K562 (cell line): ENCODE measurements at places on chromosomes 16 and 17. TPM values are rescaled to one million over a fixed set of nuclear protein-coding genes. Genes with fewer than 3 reads are reported as not detected.

GRCh38 chr16:57469046-57469445 is 6.6 kb downstream of the POLR2C start:
- H3K27ac ChIP-seq = no peak overlapping the region
- H3K36me3 ChIP-seq = peaks cover 90% of the 10 kb centered on the region
- H3K4me1 ChIP-seq = no peaks in the 10 kb centered on the region; the same call in 2 of the 3 replicates
- no peak overlapping the region for H3K4me3 ChIP-seq

DNA sequence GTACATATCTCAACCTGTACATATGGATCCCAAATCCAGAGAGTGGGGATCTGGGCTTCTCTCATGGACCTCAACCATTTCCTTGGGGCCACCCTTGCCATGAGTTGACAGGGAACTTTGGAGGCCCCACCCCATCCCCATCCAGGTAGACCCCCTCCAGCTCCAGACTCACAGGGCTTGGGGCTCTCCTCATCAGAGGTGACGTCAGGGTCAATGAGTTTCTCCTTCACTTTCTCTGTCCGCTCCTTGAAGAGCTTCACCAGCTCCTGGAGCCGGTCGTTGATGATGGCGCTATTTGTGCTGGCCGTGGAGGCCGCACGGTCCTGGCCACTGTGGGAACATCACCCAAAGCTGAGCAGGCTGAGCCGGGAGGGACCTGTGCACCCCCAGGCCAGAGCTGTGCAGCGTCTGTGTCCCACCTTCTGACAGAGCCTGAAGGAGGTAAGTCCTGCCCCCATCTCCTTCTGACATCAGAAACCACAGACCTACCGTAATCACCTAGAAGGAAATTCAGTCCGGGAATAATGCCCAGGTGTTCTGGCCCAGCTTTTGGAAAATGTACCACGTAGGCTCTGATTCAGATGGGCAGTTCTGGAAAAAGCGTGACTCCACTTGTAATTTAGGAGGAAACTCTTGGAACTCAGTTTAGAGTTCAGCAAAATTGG is 50.6 kb downstream of the CNGB1 start:
- DNase-seq = no peak
- H3K27ac ChIP-seq = no peak overlapping the region
- no peaks in the 10 kb centered on the region for H3K4me1 ChIP-seq
- H3K36me3 ChIP-seq = no peaks in the 10 kb centered on the region
- peaks cover 19% of the 10 kb centered on the region for H3K27me3 ChIP-seq

DNA sequence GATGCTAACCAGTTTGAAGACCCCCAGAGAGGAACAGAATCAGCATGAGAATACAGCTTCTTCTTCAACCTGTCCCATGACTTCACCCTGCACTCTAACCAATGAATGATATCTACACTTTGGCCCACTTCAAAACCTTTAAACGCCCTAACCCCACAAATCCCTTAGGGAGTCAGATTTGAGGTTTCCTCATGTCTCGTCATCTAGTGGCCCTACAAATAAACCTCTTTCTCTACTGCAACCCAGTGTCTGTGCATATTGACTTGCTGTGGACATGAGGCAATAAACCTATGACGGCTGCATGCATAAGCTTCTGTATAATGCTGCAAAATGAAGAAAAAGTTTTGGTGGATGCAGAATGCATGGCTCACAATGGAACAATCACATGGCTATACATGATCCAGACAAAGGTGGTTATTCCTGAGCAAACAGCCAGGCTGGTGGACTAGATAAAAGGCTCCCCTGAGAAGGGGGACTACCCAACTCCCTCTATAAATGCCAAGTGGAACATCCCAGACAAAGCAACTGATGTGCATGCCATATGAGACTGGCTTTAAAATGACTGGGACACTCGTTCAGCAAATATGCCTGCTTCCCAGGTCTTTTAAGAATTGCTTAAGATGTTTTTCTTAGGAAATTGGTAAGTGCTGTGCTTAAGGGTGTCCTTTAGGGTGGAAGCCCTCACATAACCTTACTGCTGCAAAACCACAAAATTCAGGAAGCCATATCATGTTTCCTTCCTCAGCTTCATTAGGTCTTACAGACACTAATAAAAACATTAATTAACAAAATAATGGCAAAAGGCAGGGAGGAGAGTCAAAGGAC is 12.2 kb downstream of the N4BP1 start:
- no peak overlapping the region for H3K4me3 ChIP-seq
- no peaks in the 10 kb centered on the region for H3K4me1 ChIP-seq
- no peaks in the 10 kb centered on the region for H3K27me3 ChIP-seq
- no peaks in the 10 kb centered on the region; the same call in 2 of the 3 replicates for H3K36me3 ChIP-seq

- peak within 1 kb of the TSS; percentile 96 for H3K4me3 ChIP-seq
- peak within 1 kb of the TSS; percentile 83 for H3K27ac ChIP-seq
- no peaks in the 10 kb centered on the region for H3K27me3 ChIP-seq
- peaks cover 13% of the 10 kb centered on the region; the same call in 2 of the 3 replicates for H3K4me1 ChIP-seq
- DNase-seq = peak; percentile 95
These were observed at the start of gene CHTF18 for GRCh38 chr16:788399-789126. TSS of gene CHTF18 (plus strand) at chr16:788620. CDS start at chr16:788685, 65 bp downstream.

GRCh38 chr17:28370035-28370743 is at the start of gene VTN:
TSS of gene VTN (minus strand) at chr17:28370307. CDS start at chr17:28370203, 104 bp downstream.
- DNase-seq = peak; percentile 81
- H3K4me3 ChIP-seq = peak within 1 kb of the TSS; percentile 29; the same call in 1 of the 2 replicates
- peaks cover 38% of the 10 kb centered on the region for H3K4me1 ChIP-seq
- peaks cover 4% of the 10 kb centered on the region; the same call in 1 of the 2 replicates for H3K27me3 ChIP-seq
- H3K36me3 ChIP-seq = no peaks in the 10 kb centered on the region

DNA sequence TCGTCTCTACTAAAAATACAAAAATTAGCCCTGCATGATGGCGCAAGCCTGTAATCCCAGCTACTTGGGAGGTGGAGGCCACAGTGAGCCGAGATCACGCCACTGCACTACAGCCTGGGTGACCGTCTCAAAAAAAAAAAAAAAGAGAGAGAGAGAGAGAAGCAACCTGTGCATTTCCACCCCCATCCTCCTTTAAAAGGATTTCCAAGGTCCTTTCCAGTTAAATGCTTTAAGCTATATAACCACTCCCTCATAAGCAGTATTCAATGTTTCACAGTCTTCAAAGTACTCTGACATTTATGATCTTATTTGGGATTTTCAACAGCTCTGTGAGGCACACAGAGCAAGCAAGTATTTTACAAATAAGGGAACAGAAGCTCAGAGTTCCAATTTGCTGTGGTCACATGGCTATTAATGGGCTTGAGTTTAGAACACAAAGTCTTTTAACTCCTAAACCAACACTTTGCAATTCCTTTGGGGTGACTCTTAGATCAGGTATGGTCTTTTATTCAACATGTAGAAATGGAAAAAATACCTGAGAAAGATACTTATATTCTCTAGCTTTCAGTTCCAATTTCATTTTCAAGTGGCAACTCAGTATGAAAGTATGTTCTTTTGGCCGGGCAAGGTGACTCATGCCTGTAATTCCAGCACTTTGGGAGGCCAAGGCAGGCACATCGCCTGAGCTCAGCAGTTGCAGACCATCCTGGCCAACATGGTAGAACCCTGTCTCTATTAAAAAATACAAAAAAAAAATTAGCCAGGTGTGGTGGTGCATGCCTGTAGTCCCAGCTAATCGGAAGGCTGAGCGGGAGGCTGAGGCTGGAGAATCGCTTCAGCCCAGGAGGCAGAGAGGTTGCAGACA is 31.3 kb downstream of the SPOP start:
- H3K27ac ChIP-seq = no peak overlapping the region
- H3K27me3 ChIP-seq = no peaks in the 10 kb centered on the region
- H3K36me3 ChIP-seq = no peaks in the 10 kb centered on the region
- no peak for DNase-seq
- H3K4me1 ChIP-seq = peaks cover 6% of the 10 kb centered on the region; the same call in 1 of the 3 replicates

Gene KRT24
- not detected in 2 replicates for total RNA-seq

GRCh38 chr16:85984947-85985451 is 86.0 kb downstream of the IRF8 start:
- no peak overlapping the region for H3K27ac ChIP-seq
- DNase-seq = no peak
- H3K4me1 ChIP-seq = no peaks in the 10 kb centered on the region
- peaks cover 56% of the 10 kb centered on the region for H3K27me3 ChIP-seq
- H3K36me3 ChIP-seq = no peaks in the 10 kb centered on the region

GRCh38 chr16:12569061-12569460 is 234.6 kb downstream of the CPPED1 start:
- no peak for DNase-seq
- H3K4me3 ChIP-seq = no peak overlapping the region
- peaks cover 11% of the 10 kb centered on the region; the same call in 1 of the 2 replicates for H3K27me3 ChIP-seq
- H3K27ac ChIP-seq = no peak overlapping the region

Gene PRSS36
- total RNA-seq = 0.56 and 1.1 TPM in 2 replicates

GRCh38 chr17:18261146-18261515 is 669 bp downstream of the MIEF2 start:
- H3K27me3 ChIP-seq = no peaks in the 10 kb centered on the region
- peak overlapping the region; percentile 62 for H3K4me3 ChIP-seq
- peaks cover 68% of the 10 kb centered on the region for H3K4me1 ChIP-seq
- H3K36me3 ChIP-seq = peaks cover 12% of the 10 kb centered on the region; the same call in 2 of the 3 replicates

Gene DRC3
- total RNA-seq = 0.13 TPM in 1 of 2 replicates, not detected in the other

DNA sequence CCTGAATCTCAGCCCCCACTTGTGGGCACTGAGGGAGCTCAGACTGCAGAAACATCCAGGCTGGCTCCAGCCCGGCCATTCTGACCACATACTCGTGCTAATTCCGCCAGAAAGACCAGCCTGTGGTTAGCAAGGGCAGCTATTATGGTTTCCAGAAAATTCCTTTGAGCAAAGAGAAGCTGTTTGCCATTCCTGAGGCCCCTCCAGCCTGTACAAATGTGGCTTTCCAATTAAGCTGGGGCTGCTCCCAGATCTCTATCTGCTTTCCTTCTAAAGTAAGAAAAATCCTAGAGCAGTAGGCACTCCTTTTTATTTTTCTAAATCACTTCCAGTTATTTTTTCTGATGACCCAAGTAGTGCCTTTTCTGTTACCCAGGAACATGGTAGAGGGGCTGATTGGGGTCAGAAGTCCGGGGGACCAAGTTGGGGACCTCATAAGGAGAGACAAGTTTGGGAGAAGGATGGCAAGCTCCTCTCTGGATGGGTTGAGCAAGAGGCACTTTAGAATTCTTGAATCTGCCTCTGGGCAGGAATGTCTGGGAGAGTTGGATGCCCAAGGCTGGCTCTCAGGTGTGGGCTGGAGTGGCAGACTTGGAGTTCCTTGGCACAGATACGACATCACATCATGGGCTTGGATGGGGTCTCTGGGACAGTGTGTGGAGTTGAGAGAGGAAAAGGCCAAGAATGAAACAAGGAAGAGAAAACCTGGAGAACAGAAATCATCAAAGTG is 83.3 kb upstream of the TNRC6C start:
- H3K27me3 ChIP-seq = peaks cover 4% of the 10 kb centered on the region; the same call in 2 of the 3 replicates
- H3K4me3 ChIP-seq = no peak overlapping the region
- DNase-seq = no peak
- peak overlapping the region; percentile 78; the same call in 2 of the 3 replicates for H3K27ac ChIP-seq

GRCh38 chr16:75096656-75097055 is 19.9 kb downstream of the LDHD start:
- H3K36me3 ChIP-seq = peaks cover 24% of the 10 kb centered on the region; the same call in 2 of the 3 replicates
- peak; percentile 62 for DNase-seq
- no peaks in the 10 kb centered on the region for H3K27me3 ChIP-seq
- H3K4me3 ChIP-seq = no peak overlapping the region
- peaks cover 12% of the 10 kb centered on the region for H3K4me1 ChIP-seq

GRCh38 chr17:67105213-67105612 is 60.9 kb downstream of the CACNG1 start:
- H3K36me3 ChIP-seq = peaks cover 55% of the 10 kb centered on the region
- no peaks in the 10 kb centered on the region for H3K27me3 ChIP-seq
- no peak for DNase-seq
- no peaks in the 10 kb centered on the region for H3K4me1 ChIP-seq

Gene GLTPD2
- total RNA-seq = not detected in 2 replicates

Gene RGS11
- not detected in 2 replicates for total RNA-seq

DNA sequence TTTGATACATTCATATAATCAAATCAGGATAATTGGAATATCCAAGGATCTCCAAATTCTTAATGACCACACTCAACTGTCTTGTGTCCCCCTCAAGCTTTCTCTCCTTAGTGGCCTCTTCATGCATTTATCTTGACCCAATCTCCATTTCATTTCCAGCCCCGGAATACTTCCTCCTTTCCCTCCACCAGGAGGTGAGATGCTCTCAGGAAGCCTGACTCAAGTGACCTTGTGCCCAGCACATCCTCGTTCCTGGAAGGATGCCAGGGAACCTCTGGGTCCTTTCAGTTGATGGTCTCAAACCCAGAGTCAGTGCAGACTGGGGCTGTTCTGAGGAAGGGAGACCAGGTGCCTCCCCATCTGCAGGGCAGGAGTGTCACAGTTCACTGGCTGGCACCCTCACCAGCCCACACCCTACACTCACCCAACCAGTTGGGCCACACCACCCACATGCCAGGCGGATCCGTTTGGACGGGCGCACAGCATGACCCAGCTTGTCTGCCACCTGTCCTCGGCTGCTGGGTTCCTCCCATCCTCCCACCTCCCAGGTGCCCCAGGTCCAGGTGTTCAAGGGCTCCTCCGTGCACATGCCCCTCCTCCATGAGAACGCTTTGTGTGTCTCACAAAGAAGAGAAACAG is 14.0 kb upstream of the EMP2 start:
- no peaks in the 10 kb centered on the region for H3K36me3 ChIP-seq
- H3K4me3 ChIP-seq = no peak overlapping the region
- no peaks in the 10 kb centered on the region for H3K4me1 ChIP-seq
- no peak for DNase-seq
- peaks cover 63% of the 10 kb centered on the region for H3K27me3 ChIP-seq

GRCh38 chr17:63529711-63530556 is 6.8 kb downstream of the KCNH6 start:
- no peak overlapping the region for H3K4me3 ChIP-seq
- H3K27ac ChIP-seq = no peak overlapping the region
- no peak for DNase-seq
- no peaks in the 10 kb centered on the region for H3K36me3 ChIP-seq
- peaks cover 25% of the 10 kb centered on the region for H3K4me1 ChIP-seq

Gene OR1A1
- total RNA-seq = not detected in 2 replicates

Gene EPX
- total RNA-seq = 0.20 and 0.22 TPM in 2 replicates

GRCh38 chr17:7248796-7249195 is 2.7 kb downstream of the CTDNEP1 start:
- peak overlapping the region; percentile 36; the same call in 1 of the 3 replicates for H3K27ac ChIP-seq
- H3K27me3 ChIP-seq = no peaks in the 10 kb centered on the region
- peaks cover 44% of the 10 kb centered on the region for H3K36me3 ChIP-seq
- H3K4me1 ChIP-seq = peaks cover 22% of the 10 kb centered on the region
- no peak for DNase-seq
- H3K4me3 ChIP-seq = peak overlapping the region; percentile 2; the same call in 1 of the 2 replicates

Gene CTRL
- 3.8 and 4.1 TPM in 2 replicates for total RNA-seq

- H3K27me3 ChIP-seq = no peaks in the 10 kb centered on the region
- no peak overlapping the region for H3K27ac ChIP-seq
- peaks cover 8% of the 10 kb centered on the region; the same call in 2 of the 3 replicates for H3K4me1 ChIP-seq
- DNase-seq = no peak
- no peak overlapping the region for H3K4me3 ChIP-seq
These were observed 32.5 kb downstream of the UBE2O start for GRCh38 chr17:76420356-76421043.

Gene SHISA6
- total RNA-seq = not detected in 2 replicates

Gene PRSS22
- not detected in 2 replicates for total RNA-seq
